ENCODE measurements at places on chromosomes 5 and 9.

GRCh38 chr9:124584631-124585030 lies 77.4 kb upstream of the NR5A1 start:
- DNase-seq: no peak

- DNase-seq: no peak
These were observed 12.8 kb downstream of the OSTF1 start for GRCh38 chr9:75101004-75101588.

GRCh38 chr5:111950660-111951059 lies 193.7 kb upstream of the NREP start:
- DNase-seq: no peak

DNA sequence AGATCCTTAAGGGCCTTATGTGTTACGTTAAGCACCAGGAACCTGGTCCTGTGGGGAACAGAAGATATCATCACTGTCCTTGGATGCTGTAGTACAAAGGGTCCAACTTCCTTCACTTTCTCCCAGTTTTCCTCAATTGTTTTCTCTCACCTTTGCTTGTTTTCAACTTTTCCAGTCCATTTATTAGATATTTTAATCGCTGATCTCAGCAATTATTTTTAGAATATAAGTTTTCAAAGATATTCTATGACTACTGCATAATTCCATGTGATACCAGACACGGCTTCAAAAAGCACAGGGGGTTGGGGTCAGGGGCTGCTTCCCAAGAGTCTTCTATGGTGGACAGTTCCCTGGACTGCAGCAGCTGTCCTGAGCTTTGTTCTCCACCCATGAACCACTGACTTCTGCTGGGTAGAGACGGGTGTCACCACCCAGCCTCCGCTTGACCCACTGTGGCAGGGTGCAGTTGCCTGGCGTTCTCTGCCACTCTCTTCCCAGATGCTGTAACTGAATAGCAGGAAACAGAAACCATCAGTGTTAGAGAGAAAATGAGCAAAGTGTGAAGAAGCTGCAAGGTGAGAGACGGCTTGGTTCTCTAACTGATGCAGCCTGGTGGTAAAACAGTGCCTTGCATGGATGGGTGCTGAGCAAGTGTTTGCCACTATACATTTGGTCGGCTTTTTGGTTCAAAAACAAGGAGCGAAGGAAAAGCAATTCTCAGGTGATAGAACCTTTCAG lies 383.0 kb downstream of the RAB3C start:
- DNase-seq: no peak

- peak; percentile 85 for DNase-seq
These were observed 1668.0 kb upstream of the NUDT12 start for GRCh38 chr5:105230516-105231157.

- no peak for DNase-seq
These were observed 47.2 kb upstream of the COX7C start for GRCh38 chr5:86570427-86571083.

- DNase-seq: no peak
These were observed 75.1 kb upstream of the FAM120A start for GRCh38 chr9:93376411-93376810.

DNA sequence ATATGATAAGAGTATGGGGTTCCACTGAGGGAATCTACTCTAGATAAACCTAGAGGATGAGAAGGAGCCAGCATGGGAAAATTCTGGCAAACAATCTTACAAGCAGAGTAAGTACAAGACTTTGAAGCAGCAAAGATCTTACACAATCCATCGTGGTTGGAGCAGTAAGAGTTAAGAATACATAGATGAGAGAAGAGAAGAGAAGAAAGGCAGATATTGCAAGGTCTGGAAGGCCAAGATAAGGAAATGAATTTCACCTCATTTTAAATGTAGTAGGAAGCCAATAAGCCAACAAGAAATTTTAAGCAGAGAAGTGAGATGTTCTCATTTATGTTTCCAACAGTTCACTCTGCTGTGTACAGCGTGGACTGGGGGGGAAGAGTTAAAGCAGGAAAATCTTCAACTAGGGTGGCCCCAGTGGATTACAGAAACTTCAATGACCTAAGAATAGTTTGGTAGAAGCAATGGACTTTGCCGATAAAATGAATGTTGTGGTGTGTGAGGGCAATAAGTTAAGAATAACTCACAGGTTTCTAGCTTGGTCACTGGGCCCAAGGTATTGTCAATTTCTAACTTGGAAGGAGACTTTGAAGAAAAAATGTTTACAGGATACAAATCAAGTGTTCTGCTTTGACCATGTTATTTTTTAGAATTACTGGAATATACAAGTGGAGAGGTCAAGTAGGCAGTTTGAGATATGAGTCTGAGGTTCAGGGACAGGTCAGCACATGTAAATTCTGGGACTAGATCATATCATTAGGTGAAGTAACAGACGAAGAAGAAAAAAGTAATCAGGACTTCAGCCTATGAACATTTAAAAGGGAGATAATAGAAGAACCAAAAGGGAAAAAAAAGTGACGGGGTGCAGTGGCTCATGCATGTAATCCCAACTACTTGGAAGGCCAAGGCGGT lies 12.1 kb upstream of the ISOC1 start:
- DNase-seq: peak; percentile 7

GRCh38 chr5:124451721-124452383 lies 294.6 kb downstream of the ZNF608 start:
- no peak for DNase-seq

GRCh38 chr5:84589926-84590325 lies 205.2 kb upstream of the EDIL3 start:
- DNase-seq: no peak

Data from amniotic epithelial cell (primary cell).